Liver (tissue), 10 donors: ENCODE measurements at places on chromosomes 5 and 9. TPM values are rescaled to one million over a fixed set of nuclear protein-coding genes. Genes with fewer than 3 reads are reported as not detected.

Gene TMEM8B
- 5.4 TPM for total RNA-seq

Gene PRSS3
- total RNA-seq, result 1.9 TPM

Gene NFIL3
- total RNA-seq, result 6.6 TPM

Gene TMC1
- not detected for total RNA-seq

Gene HSPB3
- total RNA-seq, result 0.17 TPM

Gene HNRNPK
- 403 TPM for total RNA-seq

Gene FREM1
- 4.7 TPM for total RNA-seq

Gene SAXO1
- under 0.01 TPM for total RNA-seq

Gene ORM2
- 276 TPM for total RNA-seq

Gene SLC45A2
- total RNA-seq, result 1.3 TPM

Gene C5orf52
- total RNA-seq, result not detected

Gene C5orf58
- total RNA-seq, result not detected

Gene TRPM3
- 0.89 TPM for total RNA-seq

Gene PJA2
- 69.2 TPM for total RNA-seq

Gene NR3C1
- total RNA-seq, result 27.3 TPM

Gene SPINK6
- not detected for total RNA-seq
